Muscle of leg (tissue), 16 donors: ENCODE measurements at places on chromosomes 13 and 19. TPM values are rescaled to one million over a fixed set of nuclear protein-coding genes. Genes with fewer than 3 reads are reported as not detected.
A peak's percentile ranks its signal among the peaks of the same experiment; 100 is the strongest.

ZNF112 gene
- 8.9 TPM for total RNA-seq

- H3K36me3 ChIP-seq, result no peaks in the 10 kb centered on the region
- no peak for DNase-seq
- H3K27me3 ChIP-seq, result peaks cover 38% of the 10 kb centered on the region
- peaks cover 23% of the 10 kb centered on the region for H3K4me1 ChIP-seq
Measured at GRCh38 chr19:43776286-43776685, 4.5 kb downstream of the KCNN4 start.

COX6B2 gene
- total RNA-seq, result not detected

DGKH gene
- 5.1 TPM for total RNA-seq

GRCh38 chr13:21638319-21639282 lies 32.3 kb upstream of the FGF9 start:
- no peak overlapping the region for H3K4me3 ChIP-seq
- no peaks in the 10 kb centered on the region for H3K27me3 ChIP-seq
- no peaks in the 10 kb centered on the region for H3K36me3 ChIP-seq
- no peaks in the 10 kb centered on the region for H3K4me1 ChIP-seq
- peak; percentile 63 for DNase-seq

CRTC1 gene
- 4.3 TPM for total RNA-seq

MEIOSIN gene
- not detected for total RNA-seq

- peaks cover 3% of the 10 kb centered on the region for H3K27me3 ChIP-seq
- H3K36me3 ChIP-seq, result no peaks in the 10 kb centered on the region
- H3K27ac ChIP-seq, result no peak overlapping the region
- H3K4me3 ChIP-seq, result no peak overlapping the region
Measured at GRCh38 chr19:54952591-54953344, 5.4 kb upstream of the NLRP7 start.
